IPS DF 19.7 (cell line): ENCODE measurements at places on chromosomes 7 and 10.

DNA sequence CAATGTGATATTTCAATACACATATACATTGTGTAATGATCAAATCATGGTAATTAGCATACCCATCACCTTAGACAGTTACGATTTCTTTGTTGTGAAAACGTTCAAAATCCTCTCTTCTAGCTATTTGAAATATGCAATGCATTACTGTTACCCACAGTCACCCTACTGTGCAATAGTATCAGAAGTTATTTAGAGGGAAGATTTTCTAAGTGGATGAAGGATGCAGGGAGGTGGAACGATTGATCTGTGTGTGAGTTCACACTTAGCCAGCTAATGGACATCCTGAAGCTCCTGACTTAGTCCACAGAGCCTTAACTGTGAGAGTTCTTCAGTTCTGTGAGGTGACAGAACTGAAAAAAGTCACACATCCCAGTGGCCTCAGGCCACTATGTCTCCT, 97.2 kb upstream of the LAMB4 start:
- DNase-seq = no peak

GRCh38 chr7:108525327-108525984, 479 bp downstream of the PNPLA8 start:
- peak; percentile 33 for DNase-seq

- DNase-seq = no peak
Observed at GRCh38 chr7:137342265-137342664, 1.3 kb downstream of the PTN start.

GRCh38 chr7:84218681-84219080, 24.1 kb upstream of the SEMA3A start:
- DNase-seq = no peak

GRCh38 chr7:159197066-159197975, 52.7 kb upstream of the VIPR2 start:
- DNase-seq = no peak

GRCh38 chr10:97234400-97234799, 48.6 kb upstream of the SLIT1 start:
- DNase-seq = no peak

- no peak for DNase-seq
Observed at GRCh38 chr10:3053155-3053554, 14.2 kb upstream of the PFKP start.

DNA sequence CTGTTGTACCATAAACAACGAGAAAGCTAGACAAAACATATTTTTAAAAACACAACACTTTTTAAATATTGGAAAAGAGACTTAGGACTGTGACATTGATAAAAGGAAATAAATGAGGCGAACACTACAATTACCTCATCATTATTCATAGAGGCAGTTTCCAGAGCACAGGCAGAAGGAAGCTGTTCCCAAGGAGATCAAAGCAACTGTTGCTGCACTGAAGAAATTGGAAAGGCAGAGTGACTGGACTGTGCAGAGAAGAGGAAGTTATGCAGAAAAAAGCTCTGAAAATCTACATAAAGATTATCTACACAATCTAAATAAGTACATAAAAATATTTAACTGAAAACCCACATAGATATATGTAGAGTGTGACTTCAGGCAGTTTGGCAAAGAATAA, 32.8 kb downstream of the MYO3A start:
- DNase-seq = no peak

GRCh38 chr10:63614371-63614891, 93.2 kb downstream of the REEP3 start:
- DNase-seq = no peak

GRCh38 chr7:140982508-140982907, 32.2 kb downstream of the MRPS33 start:
- no peak for DNase-seq

DNA sequence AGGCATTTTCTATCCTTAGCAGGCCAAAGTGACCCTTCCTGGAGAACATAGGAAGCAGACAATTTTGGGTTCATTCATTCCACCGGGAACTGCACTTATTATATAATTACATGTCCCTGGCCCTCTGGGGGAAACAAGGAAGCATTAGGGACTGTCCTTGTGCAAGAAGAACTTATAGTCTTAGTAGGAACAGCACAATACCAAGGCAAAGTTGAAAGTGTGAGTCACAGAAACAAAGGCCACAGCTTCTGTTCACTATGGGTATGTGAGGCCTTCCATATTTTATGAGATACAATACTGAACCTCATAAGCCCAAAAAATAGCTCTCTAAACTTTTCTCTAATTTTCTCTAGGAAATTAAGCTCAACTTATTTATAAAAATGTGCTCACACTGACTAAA, 18.4 kb upstream of the AKR1B10 start:
- DNase-seq = no peak
